ENCODE measurements at places on chromosomes 11 and 22.

GRCh38 chr22:45451972-45452371 is 38.5 kb downstream of the RIBC2 start:
- DNase-seq: no peak

DNA sequence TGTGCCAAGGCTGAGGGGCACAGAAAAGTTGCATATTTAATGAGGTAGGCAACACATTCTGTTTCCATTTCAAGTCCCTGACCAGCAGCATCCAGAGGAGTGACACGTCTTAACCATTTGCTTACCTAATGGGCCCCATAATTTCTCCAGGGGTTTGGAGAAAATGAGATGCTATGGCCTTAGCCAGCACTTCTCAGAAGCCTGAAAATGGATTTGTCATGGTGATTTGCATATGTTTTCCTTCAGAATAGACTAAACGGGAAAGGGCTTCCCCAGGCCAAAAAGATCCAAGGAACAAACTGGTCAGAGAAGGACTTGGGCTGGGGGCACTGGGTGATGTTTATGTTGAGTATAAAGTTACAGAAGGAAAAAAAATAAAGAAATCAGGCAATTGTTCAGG is 16.7 kb downstream of the CSRP3 start:
- no peak for DNase-seq

DNA sequence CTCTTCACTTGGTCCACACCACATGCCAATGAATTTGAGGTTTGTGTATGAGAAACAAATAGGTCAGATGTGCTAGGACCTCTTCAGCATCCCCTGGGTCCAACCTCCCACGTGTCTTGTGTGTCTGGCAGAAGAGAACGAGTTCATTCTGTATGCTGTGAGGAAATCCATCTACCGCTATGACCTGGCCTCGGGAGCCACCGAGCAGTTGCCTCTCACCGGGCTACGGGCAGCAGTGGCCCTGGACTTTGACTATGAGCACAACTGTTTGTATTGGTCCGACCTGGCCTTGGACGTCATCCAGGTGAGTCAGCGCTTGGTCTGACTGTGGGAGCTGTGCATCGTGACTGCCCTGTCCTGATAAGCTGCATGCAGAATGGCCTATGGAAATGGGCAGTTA is 101.0 kb upstream of the SORL1-AS1 start:
- DNase-seq: no peak

DNA sequence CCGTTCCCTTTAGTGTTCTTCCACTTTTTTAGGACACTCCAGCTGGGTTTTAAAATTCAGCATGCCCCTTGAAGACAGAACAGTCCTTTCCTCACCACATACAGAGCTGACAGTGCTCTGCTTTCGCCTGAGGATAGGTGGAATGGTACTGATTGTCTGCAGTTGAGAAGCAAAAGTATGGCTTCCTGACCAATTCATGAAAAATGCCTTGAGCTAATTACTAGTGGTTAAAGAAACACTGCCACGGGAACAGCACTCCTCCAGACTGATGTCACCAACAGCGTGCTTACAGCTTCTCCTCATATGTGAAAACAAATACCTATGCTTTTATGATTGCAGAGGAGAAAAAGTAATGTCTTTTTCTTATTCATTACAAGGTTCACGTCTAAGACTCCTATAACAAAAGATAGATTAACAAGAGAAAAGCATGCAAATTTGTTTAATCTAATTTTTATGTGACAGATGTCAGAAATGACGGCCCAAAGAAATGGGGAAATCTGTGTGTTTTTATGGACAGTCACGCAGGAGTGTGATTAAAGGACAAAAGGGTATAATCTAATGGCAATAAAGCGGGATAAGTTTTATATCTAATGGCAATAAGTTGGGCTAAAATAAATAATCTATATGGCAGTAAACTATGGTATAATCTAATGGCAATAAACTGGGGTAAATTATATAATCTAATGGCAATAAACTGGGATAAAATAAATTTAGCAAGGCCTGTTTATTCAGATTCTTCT is 123.4 kb upstream of the ARHGAP42 start:
- DNase-seq: no peak

DNA sequence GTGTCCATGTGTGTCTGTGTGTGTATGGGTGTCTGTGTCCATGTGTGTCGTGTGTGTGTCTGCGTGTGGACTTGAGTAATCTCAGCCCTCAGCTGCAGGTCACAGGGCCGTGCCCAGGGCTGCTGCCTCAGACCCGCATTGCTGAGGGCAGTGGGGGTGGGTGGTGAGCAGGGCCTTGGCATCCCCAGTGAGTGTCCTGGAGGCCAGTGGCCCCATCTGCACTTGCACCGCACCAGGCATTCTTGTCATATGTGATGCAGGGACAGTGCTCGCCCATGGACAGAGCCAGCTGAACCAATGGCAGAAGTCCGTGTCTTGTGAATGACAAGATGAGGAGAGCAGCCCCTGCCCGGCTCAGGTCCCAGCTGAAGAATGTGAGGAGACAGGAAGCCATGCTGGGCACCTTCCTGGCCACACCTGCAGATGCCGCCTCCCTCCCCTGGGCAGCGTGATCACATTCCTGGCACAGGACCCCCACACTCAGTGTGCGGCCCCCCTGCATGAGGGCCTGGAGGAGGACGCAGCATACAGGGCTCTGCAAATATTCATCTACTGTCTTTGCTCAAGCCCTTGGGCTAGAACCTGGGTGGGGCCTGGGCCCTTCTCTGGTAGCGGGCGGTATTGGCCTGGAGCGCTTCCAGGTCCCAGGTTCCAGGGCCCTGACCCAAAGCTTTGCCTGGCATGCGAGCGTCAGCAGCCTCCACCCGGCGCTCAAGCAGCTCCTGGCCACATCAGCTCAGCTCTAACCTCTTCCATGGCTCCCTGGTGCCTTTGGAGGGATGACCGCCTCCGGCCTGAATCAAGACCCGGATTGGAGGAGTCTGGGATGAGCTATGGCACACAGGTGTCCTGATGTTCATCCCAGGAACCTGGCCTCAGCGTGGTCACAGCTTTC is 3.9 kb downstream of the ALDH3B2 start:
- no peak for DNase-seq

GRCh38 chr11:4375431-4376140 is 7.4 kb upstream of the OR52B4 start:
- DNase-seq: no peak

DNA sequence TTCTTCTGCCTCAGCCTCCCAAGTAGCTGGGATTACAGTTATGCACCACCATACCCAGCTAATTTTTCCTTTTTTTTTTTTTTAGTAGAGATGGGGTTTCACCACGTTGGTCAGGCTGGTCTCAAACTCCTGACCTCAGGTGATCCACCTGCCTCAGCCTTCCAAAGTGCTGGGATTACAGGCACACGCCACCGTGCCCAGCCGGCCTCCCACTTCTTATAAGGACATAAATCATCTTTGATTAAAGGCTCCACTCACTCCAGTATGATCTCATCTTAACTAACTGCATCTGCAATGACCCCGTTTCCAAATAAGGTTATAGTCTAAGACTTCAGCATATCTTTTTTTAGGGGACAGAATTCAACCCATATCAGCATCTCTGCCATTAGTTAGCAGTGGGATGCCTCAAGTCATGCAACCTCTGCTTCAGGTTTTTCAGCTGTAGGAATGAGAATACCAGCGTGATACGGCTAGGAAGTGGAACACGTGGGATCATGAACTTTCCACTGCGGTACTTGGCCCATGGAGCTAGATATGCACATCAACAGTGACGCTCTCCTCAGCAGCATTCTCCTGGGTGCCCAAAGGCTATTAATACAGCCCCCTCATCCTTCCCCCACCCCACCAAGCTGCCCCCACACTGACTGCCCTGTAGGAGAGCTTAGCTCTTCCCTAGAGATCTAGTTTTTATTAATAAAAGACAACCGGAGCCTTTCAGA is 41.4 kb downstream of the MCHR1 start:
- no peak for DNase-seq

DNA sequence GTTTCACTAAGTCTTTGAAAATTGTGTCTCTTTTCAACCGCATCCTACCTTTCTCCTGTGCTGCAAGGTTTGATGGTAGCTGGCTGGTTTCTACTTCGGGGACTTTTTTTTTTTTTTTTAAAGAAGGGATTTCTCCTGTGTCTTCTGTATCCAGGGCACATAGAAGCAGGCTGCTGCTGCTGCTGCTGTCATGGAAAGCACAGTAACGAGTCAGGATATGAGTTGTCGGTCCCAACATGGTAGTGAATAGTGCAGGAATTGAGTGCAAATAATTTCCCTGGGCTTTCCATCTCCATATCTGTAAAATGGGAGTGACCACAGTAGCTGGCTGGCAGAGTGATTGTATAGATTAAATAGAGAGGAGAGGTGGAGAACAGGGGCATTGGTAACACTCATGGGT is 118.3 kb upstream of the NAV2 start:
- DNase-seq: no peak

DNA sequence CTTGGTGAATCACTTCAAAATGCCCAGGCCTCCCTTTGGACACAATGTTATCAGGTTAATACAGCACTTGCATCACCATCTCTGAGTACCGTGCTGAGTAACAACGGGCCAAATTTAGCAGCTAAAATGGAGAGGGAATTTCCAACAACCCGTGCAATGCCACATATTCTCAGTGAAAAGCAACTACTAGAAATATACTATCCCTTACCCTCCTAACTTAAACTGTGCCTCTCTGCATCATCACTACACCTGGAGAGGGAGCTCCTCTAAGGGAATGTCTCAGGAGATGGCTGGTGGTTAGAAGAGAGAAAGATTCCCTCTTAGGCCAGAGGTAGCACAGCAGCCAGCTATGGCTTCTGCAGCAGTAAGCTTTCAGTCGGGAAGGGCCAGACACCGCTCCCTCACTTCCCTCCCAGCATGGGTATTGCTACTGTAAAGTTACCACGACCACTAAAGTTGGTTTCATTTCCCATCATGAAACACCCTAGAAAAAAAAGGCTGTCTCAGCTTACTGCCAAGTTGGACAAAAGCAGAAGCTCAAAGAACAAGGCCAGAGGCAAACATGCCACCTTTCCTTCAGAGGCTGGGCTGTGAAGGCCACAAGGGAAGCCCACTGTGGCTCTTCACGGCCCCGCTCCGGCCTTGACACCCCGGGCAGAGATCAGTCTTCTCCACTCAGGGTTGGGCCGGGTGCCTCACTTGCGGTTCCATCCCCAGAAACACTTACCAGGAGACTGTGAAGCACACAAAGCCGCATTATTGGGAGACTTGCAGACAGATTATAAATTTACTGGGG is 3.9 kb downstream of the MAML2 start:
- no peak for DNase-seq

DNA sequence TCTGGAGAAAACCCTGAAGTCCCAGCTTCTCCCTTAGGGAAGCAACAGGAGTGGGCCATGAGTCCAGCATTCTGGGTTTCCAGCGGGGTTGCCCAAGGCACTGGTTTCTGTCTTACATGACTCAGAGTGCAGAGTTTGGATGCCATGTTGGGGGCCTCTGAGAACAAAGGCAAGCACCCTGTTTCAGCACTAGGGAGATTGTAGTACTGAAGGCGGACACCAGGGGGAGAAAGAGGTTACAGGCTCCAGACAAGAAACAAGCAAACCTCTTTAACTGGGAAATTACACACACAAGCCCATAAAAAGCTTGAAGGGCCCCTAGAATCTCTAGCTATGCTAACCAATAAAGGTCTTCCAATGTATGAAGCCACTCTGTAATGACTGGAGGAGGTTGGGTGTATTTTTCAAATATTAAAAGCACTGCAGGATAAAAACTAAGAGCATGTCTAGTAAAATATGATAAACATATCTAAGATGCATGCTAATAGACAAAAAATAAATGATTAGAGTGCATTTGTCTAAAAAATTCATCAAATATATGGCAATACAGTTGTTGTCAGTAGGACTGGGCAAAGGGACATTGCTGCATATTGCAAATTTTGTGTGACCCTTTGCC is 7.1 kb downstream of the MS4A6E start:
- peak; percentile 40 for DNase-seq

DNA sequence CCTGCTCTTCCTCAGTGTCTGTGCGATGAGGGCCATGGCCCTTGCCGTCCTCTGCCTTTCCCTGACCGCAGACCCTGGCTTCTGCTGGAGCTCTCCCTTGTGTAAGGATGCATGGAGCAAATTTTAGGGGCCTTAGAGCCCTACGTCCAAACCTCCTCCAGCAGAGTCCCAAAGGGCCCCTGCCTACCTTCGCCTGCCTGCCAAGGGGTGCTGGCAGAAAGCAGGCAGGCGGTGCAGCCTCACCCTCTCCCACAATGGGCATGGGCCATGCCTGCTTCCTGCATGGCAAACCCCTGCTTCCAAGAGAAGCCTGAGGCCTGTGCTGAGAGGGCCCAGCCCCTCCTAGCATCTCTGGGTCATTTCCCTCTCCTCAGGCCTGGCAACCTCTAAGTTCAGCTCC is 71.3 kb upstream of the FGF3 start:
- no peak for DNase-seq
